ENCODE measurements at places on chromosomes 1 and 21.

- DNase-seq, result no peak
Observed at GRCh38 chr1:119794230-119794875, 16.9 kb downstream of the REG4 start.

- no peak for DNase-seq
Observed at GRCh38 chr21:15031790-15032357, 32.9 kb downstream of the NRIP1 start.

DNA sequence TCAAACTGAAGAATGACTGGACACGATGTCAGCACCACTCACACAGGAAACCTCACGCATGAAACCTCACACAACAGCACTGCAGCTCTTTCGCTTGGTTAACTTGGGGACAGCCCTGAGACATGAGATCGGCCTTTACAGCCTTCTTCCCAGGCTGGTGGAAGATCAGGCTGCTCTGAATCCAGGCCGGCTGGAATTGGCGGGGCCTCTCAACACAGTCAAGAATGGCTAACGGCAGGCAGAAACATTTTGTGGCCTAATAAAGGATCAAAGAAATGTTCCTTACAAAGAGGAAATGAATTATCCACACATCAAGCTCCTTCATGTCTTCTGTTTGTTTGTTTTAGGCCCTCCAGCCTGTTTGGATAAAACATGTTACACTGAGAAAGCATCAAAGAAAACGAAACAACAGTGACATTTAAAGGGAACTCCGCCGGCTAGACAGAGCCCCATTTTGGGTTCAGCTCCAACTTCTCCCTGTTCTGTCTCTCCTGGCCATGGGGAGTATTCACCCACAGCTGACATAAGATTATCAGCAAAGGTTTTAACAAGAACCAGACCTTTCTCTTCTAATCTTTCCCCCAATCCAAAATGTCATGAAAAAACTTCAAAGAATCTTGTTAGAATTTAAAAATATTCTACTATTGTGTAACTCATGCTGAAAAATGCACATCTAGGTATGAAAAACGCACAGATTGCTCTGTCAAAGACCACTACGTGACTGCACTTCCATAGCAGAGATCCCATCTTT lies 131.2 kb downstream of the SLC45A1 start:
- DNase-seq, result no peak

DNA sequence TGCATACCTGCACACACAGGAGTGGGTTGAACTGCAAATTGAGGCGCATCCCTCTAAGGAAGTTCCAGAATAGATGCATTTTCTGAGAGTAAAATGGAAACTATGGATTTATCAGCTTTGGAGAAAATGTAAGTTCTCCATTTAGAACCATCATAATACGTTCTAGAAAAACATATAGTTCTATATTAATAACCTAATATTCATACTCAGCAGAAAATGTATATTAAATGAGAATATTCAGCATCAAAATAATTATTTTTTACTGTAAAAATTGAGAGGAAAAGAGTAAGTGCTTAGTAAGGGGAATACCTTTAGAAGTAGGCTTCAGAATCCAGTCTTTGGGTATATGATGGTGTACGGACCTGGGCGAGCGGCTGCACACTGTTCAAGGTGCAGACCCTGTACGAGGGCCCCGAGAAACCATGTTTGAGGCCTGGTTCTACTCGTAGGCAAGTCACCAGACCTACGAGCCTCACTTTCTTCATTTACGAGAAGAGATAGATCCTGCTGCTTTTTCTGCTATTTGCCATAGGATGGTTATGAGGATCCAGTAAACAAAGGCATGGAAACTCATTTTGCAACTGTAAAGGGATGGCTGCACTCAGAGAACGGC lies 6.8 kb downstream of the CD247 start:
- no peak for DNase-seq

DNA sequence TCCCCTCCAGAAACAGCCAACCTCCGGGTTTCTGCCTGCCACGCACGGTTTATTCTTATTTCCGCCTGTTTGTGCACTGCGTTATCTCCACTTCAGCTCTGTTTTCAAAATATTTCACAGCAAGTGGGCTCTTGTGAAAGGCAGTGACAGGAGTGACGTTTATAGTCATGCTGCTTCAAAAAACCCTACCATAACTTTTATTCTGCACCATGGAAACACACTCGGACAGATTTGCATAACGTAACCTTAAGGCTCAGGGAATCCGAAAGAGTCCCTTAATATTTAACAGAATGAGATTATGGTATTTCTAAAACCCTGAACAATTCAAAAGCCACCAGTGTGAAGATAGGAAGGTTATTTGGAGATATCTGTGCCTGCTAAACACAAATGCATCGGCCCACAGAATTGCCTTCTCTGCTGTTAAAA lies 782 bp upstream of the SDE2 start:
- peak; percentile 75 for DNase-seq

DNA sequence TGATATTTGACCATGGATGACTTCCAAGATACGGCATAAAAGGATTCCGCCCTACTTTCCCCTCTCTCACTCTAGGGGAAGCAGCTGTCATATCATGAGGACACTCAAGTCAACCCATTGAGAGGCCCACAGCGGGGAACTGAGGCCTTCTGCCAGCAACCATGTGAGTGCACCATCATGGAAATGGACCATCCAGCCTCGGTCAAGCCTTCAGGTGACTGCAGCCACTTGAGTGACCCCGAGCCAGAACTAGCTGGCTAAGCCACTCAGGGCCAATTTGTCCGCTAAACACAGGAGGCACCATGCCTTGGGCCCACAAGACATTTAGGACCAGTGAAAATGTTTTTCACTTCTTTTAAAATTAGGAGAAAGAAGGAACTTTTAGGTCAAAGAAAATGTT lies 11.1 kb upstream of the GJB5 start:
- DNase-seq, result no peak

GRCh38 chr1:159141584-159142390 lies 29.6 kb upstream of the CADM3 start:
- DNase-seq, result no peak

DNA sequence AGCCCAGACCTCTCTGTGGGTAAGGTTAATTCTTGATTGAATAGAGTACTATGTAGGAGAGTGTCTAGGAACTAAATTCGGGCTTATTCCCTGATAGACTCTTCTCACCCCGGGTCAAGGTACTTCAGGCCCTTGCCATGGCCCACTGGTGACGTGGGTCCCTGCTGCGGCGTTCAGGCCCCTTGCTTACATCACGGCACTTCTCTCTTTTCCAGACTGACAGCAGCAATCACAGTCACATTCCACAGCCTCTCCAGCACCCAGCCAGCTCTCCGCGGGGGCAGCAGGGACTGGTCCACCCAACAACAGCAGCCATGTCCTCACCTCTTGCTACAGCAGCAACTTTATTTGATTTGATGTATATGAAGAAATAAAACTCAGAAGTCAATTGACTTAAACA lies 401.2 kb upstream of the VAMP3 start:
- DNase-seq, result no peak

DNA sequence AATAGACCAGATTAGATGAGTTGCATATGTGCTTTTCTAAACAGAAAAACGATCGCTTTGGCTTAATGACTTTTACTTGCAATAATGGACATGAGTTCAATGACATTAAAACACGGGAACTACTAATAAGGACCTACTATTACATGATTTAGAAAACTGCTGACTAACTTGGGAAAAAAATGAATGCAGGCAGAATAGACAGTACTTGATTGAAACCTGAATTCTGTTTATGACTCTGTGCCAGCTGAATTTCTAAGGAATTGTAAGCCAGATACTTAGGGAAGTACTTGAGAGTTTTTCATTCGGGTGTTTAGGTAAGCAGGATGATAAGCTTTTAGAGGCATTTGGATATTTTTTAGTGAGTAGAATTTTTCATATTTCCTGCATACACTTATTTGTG lies 12.0 kb downstream of the ADGRL2 start:
- no peak for DNase-seq

- no peak for DNase-seq
Observed at GRCh38 chr1:64050601-64051000, 152.8 kb upstream of the UBE2U start.

DNA sequence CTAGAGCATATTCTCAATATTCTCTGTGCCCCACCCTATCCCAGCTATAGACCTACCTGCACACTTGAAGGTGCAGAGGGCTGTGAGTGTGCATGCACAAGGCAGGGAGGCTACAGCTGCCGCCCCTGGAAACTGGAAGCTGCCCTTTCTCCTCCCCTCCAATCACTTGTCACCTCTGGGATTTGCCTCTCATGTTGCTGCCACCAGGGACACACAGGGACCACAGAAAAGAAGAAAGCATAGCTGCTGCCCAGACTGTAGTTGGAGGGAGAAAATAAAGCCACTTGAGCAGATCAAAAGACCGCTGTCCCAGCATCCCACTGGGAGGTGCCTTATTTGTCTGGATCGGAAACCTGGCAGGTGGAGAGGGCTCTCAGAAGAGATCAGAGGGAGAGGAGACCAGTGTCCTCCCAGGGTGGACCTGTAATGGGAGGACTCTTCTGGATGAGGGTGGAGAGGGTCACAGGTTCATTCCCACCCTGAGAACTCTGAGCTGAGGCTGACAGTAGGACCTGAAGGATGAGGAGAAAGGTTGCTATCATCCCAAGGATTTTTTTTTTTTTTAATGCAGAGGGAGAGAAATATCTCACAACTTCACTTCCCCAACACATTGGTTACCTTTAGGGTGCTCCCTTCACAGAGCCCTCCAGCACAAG lies 7.6 kb upstream of the INPP5B start:
- no peak for DNase-seq

GRCh38 chr21:35829067-35829466 lies 231.3 kb downstream of the SETD4 start:
- no peak for DNase-seq

GRCh38 chr1:234479310-234479559 lies 256 bp upstream of the TARBP1 start:
- DNase-seq, result no peak

- peak; percentile 49 for DNase-seq
Observed at GRCh38 chr1:3680488-3681230, 28.3 kb downstream of the TP73 start.

- no peak for DNase-seq
Observed at GRCh38 chr1:107491582-107491981, 350.7 kb downstream of the NTNG1 start.

DNA sequence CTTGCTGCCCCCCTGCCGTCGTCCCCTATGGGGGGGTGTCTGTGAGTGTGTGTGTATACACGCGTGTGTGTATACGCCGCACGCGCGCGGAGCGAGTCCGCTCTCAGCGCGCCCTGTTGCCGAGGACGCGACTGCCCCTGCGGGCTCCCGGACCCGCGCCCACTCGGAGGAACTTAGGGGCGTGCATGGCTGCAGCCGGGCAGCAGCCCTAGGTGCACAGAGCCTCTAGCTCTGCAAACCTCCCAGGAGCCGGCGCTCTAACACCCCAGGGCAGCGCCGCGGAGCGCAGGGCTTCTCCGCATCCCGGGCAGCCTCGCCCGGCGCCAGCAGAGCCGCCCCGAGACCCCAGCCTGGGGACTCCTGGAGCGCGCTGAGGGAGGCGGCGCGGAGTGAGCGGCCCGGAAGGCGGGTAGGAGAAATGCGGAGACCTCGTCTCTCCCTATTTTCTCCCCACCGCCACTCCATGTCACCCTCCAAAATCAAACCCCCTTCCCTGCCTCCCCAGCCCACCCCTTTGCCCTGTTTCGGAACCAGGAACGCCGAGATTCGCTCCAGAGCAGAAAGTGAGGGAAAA lies 574 bp downstream of the ITPKB start:
- DNase-seq, result no peak

- DNase-seq, result no peak
Observed at GRCh38 chr1:179128520-179128919, 46.6 kb downstream of the TOR3A start.

- DNase-seq, result peak; percentile 69
Observed at GRCh38 chr21:46457801-46458314, 833 bp upstream of the DIP2A start.

DNA sequence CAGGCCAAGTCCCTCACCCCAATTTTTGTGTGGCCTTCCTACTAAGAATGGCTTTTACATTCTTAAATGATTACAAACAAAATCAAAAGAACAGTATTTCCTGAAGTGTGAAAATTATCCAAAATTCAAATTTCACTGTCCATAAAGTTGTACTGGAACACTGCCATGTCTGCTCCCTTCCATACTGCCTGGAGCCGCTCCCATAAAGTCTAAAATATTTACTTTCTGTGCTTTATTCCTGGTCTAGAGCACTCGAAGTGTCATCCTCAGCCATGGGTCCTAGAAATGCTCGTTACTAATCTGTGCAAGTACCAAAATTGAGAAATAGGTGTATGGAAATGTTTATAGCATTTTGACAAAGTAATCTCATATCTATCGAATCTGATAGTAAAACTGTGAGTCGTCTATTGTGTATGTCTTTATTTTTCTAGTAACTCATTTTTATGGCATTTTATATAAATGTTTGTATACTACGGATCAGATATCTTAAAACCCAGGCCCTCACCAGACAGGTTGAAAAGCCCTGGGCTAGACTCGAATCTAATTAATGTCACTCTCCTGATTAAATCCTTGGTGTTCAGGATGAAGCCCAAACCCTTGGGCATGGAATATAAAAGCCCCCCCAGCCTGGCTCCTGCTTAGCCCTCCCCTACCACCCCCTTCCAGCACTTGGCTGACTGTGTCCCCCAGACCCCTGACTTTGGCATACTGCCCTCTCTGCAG lies 4.9 kb downstream of the LBR start:
- DNase-seq, result no peak

GRCh38 chr1:56626546-56626945 lies 18.6 kb upstream of the PRKAA2 start:
- DNase-seq, result no peak

DNA sequence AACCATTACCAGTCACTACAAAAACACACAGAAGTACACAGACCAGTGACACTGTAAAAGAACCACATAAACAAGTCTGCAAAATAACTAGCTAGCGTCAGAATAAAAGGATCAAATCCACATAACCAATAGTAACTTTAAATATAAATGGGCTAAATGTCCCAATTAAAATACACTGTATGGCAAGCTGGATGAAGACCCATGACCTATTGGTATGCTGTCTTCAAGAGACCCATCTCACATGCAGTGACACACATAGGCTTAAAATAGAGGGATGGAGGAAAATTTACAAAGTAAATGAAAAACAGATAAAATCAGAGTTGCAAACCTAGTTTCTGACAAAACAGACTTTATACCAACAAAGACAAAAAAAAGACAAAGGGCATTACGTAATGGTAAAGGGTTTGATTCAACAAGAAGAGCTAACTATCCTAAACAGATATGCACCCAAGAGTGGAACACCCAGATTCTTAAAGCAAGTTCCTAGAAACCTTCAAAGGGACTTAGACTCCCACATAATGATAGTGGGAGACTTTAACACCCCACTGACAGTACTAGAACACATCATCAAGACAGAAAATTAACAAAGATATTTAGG lies 196.9 kb downstream of the TBX15 start:
- no peak for DNase-seq

DNA sequence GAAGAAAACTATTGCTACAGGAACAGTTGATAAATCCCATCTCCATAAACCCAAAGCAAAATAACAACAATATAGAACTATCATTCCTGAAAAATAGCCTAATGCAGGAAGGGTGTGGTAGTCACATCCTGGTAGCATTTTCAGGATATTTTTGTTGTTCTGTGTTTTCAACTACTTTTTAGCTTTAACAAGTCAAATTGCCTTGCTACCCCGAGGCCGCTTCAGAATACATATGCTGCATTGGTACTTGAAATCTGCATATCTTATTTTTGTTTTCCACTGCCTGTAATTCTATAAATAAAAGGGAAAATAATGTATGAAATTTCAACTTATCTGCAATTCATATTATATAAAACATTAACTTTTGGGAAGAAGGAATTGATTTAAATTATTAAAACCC lies 36.8 kb upstream of the SYT14 start:
- no peak for DNase-seq

- no peak for DNase-seq
Observed at GRCh38 chr1:147904726-147905125, 2.1 kb downstream of the GJA8 start.

GRCh38 chr1:204968135-204968534 lies 74.9 kb upstream of the CNTN2 start:
- no peak for DNase-seq
